Hindlimb muscle (tissue), 1 donor: ENCODE measurements at places on chromosomes 5 and 9. TPM values are rescaled to one million over a fixed set of nuclear protein-coding genes. Genes with fewer than 3 reads are reported as not detected.

DNA sequence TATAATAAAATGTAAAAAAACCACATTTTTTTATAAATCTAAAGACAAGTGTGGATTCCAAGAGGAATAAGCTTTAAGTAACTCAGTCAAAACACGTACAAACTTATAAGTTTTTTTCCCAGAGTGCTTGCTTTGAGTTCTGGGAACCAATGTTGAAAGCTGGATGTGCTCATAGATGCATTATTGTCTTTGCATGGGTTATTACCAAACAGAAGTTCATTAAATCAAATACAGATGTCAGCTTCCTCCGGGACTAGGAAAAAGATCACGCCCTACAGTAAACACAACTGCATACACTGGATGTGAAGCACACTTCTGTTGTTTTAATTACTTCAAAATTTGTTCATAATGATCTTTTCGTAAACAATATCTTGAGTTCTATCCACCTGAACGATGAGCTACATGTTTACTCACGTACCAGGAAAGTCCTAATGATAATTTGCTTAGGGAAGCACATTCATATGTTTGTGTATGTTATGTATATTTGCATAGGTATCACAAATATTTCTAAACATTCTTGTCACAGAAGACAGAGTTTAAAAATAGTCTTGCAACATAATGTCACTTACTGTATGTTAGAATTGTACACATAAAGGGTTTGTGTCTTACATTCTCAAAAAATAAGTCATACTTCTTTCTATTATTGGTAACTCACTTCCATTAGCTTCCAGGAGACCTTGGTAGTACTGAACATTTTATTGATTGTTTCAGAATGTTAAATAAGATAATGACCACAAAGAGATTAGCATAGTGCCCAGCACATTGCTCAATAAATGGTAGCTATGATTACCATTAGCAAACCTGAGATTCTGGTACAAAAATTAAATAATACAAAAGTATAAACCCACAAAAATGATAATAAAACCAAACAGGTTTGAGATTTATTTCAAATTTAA is 427.4 kb downstream of the CETN3 start:
- no peak for DNase-seq

DNA sequence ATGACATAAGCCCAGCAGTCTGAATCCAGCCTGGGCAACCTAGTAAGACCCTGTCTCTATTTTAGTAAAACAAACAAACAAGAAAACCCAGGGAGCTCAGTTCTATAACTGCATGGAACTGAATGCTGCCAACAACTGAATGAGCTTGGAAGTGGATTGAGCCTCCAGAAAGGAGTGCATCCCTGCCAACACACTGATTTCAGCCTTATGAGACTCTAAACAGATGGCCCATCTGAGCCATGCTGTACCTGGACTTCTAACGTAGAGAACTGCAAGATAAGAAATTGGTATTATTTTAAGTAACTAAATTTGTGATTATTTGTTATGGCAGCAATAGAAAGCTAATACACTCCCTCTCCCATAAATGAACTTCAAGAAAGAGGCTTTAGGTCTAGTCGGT is 150.4 kb upstream of the RAI14 start:
- DNase-seq, result no peak

- DNase-seq, result no peak
These were observed 10.1 kb downstream of the C1QTNF2 start for GRCh38 chr5:160360310-160360709.

DNA sequence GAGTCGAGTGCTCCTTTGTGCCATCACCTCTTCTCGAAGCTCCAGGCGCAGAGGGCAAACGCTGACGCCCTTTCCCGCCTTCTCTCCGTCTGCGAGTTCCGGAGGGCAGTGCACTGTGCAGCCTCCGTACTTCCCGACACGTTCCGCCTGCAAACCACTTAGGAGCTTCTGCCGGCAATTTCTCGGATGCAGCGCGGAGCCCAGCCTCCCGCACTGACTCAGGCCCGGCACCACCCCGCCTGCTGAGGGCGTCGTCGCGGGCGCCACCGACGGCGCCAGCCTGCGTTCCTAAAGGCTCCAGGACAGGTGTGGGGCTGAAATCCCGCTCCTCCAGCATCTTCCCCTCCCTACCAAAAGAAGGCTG is 9.3 kb upstream of the TRIM36 start:
- no peak for DNase-seq

- DNase-seq, result no peak
These were observed 304.5 kb downstream of the CWC27 start for GRCh38 chr5:65073250-65073661.

DNA sequence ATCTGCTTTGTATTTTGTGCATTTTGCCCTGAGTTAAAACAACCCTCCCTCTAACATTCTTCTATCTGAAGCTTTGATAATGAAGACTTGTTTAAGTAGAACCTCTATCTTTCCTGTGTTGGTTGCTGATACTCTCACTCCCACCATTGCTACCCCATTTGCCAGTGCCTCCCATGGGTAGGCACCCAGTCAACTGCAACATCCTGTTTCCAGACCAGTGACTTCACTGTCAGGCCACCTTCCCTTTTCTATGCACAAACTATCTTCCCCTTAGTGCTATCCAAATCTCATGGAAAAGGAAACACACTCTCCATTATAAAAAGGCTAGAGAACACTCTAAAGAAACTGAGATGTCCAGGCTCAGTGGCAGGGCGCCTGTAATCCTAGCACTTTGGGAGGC is 5.6 kb upstream of the IARS1 start:
- DNase-seq, result no peak

Gene SLC25A2
- not detected for polyA plus RNA-seq

- no peak for DNase-seq
These were observed 20.2 kb upstream of the SMIM15 start for GRCh38 chr5:61182449-61182848.

Gene PCDHA2
- 0.06 TPM for polyA plus RNA-seq

GRCh38 chr5:133746834-133747233 is 134.5 kb upstream of the FSTL4 start:
- DNase-seq, result no peak

Gene NUTM2G
- 1.6 TPM for polyA plus RNA-seq

Gene ANKRD18A
- not detected for polyA plus RNA-seq

DNA sequence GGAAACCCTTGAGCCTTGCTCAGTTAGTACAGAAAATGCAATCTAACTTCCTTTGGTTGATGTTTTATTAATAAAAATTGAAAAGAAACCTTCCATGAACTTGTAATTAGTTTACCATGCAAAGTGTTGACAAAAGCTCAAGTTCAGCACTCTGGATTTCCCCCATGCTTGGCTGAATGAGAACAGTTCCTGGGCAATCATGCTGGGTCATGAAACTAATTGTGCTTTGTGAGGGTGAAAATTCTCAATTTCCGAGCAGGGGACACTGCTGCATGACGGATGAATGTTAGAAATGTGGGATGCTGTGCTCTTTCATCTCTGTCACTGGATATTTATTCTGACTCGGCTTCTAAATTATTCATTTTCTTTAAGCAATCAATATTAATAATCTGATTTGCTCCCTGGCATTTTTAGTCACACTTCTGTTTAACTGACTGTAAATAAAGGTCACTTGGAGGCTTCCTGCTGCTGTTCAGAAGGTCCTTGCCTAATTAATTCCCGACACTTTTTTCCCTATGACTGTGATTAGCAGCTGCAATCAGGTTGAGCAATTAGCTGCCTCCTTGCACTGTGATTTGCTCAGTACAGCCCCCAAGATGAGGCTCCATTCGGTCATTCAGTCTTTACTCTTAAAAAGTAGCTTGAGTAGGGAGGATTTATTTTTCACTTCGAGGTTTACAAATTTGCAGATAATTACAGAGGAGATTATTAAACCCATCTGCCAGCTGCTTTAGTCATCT is 678.1 kb upstream of the ZNF608 start:
- DNase-seq, result peak; percentile 6

Gene LHX3
- polyA plus RNA-seq, result not detected

DNA sequence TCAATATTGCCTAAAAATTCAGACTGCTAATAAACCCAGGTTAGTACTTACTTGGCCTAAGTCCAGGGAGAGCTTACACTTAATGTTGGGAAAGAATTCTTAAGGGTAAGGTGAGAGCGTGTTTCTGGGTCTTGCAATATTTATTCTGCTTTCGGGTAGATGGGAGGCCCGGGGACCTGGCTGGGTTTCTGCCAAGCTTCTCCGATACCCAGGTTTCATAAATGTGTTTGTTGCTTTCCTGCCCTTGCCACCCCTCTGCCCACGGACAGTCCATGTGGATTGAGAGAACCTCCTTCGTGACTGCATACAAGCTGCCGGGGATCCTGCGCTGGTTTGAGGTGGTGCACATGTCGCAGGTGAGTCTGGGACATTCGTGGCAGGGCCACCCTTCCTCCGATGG is 48.4 kb upstream of the FOXI1 start:
- DNase-seq, result no peak

DNA sequence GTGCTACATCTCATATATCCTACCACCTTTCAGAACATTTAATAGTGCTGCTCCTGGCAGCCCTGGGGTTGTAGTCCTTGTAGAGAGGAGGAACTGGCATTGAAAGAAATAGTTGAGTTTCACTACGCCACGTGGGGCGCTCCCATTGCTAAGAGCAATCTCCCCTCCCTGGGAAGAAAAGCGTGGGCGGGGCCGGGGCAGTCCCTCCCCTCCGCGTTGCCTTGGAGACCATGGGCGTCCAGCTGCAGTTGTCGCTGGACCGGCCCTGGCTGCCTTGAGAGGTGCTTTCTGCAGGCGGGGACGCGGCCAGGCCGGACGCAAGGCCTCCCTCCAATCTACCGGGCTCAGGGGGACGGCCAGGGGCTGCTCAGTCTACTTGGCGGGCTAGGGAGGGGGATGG is 368 bp upstream of the CCDC180 start:
- peak; percentile 91 for DNase-seq

- no peak for DNase-seq
These were observed 518 bp downstream of the SPRY4 start for GRCh38 chr5:142324136-142324870.

GRCh38 chr9:24931894-24932293 is 386.2 kb upstream of the IZUMO3 start:
- no peak for DNase-seq

Gene CSNK1A1
- polyA plus RNA-seq, result 132 TPM

GRCh38 chr9:10274988-10275387 is 337.8 kb downstream of the PTPRD start:
- no peak for DNase-seq
